Progenitor cell of endocrine pancreas (in vitro differentiated cells): ENCODE measurements at places on chromosomes 12 and 14.

- no peak for DNase-seq
Measured at GRCh38 chr12:5040368-5040767, 3.3 kb upstream of the KCNA5 start.

DNA sequence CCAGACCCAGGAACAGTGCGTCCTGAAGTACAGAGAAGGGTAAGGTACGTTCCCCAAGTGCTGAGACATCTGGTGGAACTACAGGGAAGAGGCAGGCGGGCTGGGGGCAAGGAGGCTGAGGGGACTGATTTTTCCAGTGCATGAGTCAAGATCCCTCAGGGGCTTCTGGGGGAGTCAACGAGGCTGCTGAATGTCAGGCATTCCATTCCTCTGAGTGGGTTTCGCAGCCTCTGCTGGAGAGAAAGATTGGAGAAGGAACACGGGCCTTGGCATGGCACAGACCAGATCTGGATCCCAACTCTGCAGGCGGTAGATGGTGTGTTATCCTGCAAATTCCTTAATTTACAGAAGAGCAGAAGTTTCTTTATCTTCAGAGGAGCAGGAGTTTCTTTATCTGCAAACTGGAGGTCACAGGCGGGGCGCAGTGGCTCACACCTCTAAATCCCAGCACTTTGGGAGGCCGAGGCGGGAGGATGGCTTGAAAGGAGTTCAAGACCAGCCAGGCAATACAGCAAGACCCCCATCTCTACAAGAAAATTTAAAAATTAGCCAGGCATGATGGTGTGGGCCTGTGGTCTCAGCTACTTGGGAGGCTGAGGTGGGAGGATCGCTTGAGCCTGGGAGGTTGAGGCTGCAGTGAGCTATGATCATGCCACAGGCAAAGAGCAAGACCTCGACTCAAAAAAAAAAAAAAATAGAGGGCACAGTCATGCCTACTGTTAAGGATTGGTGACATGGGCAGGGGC is 132.6 kb upstream of the MAP1LC3B2 start:
- no peak for DNase-seq

- DNase-seq: no peak
Measured at GRCh38 chr12:15751741-15752140, 37.4 kb downstream of the EPS8 start.

DNA sequence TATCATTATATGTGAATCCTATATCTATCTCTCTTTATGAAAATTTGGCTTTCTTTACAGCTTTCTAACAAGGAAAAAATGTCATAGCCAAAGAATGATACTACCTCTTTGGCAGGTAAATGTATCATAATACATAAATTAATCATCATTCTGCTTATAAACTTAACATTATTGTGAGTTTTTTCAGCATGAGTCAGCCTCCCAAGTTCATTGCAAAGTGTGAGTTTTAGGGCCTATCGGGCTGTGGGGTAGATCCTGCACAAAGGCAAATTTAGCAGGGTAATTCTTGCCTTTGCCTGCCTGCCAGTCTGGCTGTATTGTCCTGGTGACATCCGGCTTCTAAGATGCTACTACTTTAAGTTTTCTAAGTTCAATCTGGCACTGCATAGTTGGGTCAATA is 412.6 kb downstream of the MDGA2 start:
- DNase-seq: no peak

- no peak for DNase-seq
Measured at GRCh38 chr14:98792171-98792570, 479.8 kb downstream of the BCL11B start.

DNA sequence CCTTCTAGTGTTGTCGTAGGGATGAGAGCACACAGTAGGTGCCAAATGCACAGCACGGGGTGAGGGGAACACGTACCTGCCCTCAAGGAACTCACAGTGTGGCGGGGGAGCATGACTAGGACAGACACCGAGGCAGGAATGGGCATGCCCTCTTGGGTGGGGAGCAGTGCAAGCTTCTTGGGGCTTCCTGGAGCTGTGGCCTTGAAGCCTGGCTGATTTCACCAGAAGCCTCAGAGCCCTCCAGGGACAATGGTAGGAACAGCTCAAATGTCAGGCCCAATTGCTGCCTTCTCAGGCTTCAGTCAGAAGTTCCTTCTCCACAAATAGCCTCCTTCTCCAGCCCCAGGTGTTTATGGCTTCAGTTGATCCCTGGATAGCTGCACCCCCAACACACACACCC is 43.4 kb downstream of the TEAD4 start:
- DNase-seq: no peak

GRCh38 chr14:65560340-65561027 is 148.0 kb downstream of the FUT8 start:
- no peak for DNase-seq

- DNase-seq: no peak
Measured at GRCh38 chr12:50482571-50482970, 22.2 kb upstream of the DIP2B start.

GRCh38 chr14:88092529-88092928 is 87.6 kb downstream of the GPR65 start:
- no peak for DNase-seq

DNA sequence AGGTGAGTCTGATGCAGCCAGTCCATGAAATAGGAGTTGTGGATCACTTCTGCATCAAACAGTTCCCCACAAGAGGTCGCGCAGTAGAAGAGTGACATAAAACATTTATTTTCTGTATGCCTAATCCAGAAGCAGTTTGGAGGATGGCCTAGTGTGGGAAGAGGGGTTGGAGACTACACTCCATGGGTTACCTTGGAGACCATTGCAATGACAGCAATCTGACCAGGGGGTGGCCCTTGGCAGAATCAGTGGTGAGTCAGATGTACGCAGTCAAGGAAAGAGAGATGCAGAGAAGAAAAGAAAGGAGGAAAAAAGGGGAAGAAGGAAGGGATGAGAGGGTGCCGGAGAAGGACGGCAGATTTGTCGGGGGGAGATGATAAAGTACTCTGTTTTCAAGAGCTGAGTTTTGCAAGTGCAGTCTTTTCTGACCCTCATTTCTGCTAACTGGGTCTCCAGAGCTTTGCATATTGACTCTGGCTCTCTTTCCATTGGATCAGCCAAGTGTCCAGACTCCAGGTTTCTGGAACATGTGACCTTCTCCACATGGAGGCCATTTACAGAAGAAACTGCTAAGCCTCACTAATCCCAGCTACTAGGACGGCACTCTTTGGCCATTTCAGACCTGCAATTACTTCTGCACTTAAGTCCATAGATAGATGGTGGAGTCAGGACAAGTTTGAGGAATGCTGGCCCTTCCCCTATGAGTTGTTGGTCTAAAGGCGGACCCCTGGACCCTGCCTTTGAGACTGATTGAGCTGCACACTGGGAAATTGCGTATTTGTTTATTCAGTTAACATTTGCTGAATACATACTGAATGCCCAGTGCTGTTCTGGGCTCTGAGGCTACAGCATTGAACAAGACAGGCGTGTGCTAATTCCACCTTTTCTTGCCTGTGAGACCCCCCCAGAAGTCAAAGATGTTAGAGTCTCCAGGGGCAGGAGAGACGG is 424.2 kb downstream of the BCL11B start:
- no peak for DNase-seq

- no peak for DNase-seq
Measured at GRCh38 chr12:79143803-79144202, 279.2 kb downstream of the SYT1 start.

DNA sequence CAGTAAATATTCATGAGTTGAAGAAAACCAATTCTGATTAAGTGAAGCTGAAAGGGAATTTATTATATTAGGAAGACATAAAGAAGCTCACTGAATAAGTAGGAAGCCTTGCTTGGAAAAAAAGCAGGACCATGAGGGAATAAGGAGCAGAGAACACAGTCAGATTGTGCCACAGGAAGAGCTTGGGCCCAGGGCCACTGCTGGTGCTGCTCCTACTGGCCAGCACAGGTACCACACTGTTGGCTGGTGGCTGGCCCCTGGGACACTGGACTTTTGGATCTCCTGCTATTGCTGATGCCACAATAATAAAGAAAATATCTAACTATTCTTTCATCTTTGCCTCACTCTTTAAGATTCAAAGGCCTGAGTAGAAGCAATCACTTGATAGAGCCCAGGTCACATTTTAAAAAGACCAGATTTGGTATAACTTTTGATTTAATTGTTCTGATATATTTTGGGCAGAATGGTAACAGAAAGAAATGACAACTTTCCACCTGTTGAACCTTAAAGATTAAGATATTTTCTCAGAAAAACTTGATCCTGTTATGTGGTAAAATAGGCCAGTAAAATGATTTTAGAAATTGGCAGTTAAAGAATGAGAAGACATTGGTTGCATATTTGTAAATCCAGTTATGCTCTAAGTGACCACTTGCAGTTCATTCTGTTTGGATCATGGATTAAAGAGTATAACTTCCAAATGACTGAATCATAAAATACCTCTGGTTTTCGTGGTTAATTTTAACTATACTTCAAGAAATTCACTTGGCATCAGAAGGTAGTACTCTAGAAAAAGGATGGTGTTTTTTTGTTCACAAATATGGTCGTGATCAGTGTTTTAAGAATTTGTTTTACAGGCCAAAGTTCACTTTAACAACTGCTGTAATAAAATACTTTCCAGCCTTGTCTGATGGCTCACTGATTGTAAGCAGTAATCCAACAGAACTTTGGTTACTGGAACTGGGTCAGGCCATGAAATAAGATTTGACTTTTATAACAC is 68.3 kb downstream of the DERA start:
- no peak for DNase-seq

DNA sequence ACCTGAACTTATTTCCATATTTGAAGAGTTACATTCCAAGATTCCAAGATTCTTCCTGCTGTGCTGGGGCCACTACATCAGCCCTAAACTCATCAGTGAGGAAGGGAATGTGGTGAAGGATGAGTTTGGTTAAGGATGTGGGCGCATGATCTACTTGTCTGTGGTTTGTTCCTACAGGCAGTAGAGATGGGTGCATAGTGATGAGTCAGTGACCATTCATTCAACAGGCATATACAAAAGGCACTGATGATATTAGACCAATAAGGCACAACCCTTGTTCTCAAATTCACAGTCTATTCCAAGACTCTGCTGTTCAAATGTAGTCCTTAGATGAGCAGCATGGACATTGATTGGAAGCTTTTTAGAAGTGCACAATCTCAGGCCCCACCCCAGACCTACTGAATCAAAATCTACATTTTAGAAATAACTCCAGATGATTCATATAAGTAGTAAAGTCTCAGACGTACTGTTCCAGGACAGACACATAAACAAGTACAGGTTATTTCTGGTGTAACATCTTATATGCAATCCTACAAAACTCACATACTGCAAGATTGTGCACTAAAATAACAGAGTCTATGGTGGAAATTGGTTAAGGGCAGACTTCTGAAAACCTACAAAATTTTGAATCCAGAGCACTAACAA is 47.7 kb upstream of the MAP3K9 start:
- no peak for DNase-seq

- DNase-seq: no peak
Measured at GRCh38 chr14:70842851-70843462, 33.6 kb upstream of the MAP3K9 start.

- no peak for DNase-seq
Measured at GRCh38 chr14:44113769-44114730, 393.0 kb downstream of the FSCB start.

GRCh38 chr14:101628471-101628966 is 67.2 kb downstream of the DIO3 start:
- peak; percentile 76 for DNase-seq

DNA sequence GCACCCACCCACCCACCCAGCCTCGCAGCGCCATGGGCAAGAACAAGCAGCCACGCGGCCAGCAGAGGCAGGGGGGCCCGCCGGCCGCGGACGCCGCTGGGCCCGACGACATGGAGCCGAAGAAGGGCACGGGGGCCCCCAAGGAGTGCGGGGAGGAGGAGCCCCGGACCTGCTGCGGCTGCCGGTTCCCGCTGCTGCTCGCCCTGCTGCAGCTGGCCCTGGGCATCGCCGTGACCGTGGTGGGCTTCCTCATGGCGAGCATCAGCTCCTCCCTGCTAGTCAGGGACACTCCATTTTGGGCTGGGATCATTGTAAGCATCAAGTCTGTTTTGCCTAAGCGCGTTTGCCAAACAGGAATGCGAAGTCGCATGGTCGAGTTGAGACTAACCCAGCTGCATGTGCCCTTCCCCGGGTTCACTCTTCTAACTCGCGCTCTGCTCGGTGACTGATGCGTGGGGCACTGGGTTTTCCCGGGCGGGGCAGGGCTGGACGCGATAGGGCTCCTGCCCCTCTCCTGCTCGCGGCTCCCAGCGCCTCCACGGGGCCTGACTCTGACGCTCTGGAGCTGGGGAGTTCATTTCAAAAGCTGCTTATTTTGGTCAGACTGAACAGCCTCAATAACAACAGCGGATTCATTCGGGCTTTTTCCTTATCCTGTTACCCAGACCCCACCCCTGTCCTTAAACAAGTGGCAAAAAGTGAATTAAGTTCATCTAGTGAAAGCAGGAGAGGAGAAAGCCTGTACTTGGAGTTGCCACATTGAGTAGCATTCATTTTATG is 458 bp downstream of the SSPN start:
- DNase-seq: peak; percentile 46

- DNase-seq: no peak
Measured at GRCh38 chr12:108296945-108297344, 42.2 kb downstream of the CMKLR1 start.

GRCh38 chr14:39180553-39180952 is 5.5 kb downstream of the PNN start:
- DNase-seq: no peak

DNA sequence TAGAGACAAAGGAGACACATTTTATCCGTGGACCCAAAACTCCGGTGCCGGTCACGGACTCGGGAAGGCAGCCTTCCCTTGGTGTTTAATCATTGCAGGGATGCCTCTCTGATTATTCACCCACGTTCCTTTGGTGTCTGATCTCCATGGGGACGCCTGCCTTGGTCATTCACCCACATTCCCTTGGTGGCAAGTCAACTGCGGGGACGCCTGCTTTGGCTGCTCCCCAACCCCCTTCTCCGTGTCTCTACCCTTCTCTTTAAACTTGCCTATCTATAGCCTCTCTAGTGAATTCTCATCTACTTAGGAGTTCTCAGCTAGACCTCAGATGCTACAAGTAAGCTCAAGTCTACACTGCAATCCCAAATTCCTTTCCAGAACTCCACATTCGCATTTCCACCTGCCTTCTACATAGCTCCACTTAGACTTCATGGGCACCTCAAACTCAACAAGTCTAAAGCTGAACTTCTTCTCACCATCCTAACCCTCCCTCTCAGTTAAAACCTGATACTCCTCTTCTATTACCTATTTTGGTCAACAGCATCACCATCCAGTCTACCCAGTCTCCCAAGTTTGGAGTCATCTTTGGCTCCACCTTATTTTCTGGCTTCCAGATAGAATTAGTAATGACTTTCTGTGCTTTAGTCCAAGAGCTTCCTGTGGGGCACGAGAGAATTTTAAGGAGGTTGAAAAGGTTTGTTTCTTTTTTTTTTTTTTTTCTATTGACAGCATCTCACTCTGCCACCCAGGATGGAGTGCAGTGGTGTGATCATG is 14.4 kb downstream of the SPTLC2 start:
- no peak for DNase-seq

GRCh38 chr12:31217356-31218130 is 108.4 kb downstream of the SINHCAF start:
- no peak for DNase-seq

- peak; percentile 27 for DNase-seq
Measured at GRCh38 chr14:73591690-73592449, at the start of gene ACOT4. ACOT4 (plus strand) TSS chr14:73591873; CDS start chr14:73591960, 87 bp downstream.

- no peak for DNase-seq
Measured at GRCh38 chr12:73769337-73769736, 768.3 kb upstream of the ATXN7L3B start.

GRCh38 chr12:56374726-56375597 is 12.3 kb upstream of the APOF start:
- DNase-seq: no peak

- no peak for DNase-seq
Measured at GRCh38 chr12:120092551-120093335, 23.8 kb downstream of the RAB35 start.
